ENCODE measurements at places on chromosomes 4 and X.

- DNase-seq: no peak
Observed at GRCh38 chrX:111100191-111100590, 4.2 kb downstream of the PAK3 start.

DNA sequence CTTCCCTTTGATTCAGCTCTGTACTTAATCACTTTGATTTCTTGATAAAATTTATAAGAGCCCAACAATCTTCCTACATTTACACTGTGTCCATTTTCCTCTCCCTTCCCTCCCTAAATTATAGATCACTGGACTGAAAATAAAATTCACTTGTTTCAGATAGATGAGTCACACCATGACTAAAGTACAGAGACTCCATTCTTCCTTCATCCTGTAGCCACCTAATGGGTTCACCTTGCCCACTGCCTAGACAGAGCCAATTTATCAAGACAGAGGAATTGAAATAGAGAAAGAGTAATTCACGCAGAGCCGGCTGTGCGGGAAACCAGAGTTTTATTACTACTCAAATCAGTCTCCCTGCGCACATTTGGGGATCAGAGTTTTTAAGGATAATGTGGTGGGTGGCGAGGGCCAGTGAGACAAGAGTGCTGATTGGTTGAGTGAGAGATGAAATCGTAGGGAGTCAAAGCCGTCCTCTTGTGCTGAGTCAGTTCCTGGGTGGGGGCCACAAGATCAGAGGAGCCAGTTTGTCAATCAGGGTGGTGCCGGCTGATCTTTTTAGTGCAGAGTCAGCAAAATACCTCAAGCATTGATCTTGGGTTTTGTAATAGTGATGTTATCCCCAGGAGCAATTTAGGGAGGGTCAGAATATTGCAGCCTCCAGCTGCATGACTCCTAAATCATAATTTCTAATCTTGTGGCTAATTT, 71.3 kb upstream of the MED14 start:
- no peak for DNase-seq

- DNase-seq: no peak
Observed at GRCh38 chrX:119071381-119071780, 1.4 kb upstream of the CT47C1 start.

- DNase-seq: no peak
Observed at GRCh38 chr4:44661940-44662622, 10.7 kb upstream of the YIPF7 start.

GRCh38 chrX:147945286-147945685, 33.6 kb downstream of the FMR1 start:
- no peak for DNase-seq

- DNase-seq: no peak
Observed at GRCh38 chr4:179028321-179028720, 1586.1 kb upstream of the AGA start.

- no peak for DNase-seq
Observed at GRCh38 chrX:69060631-69061408, 104.4 kb downstream of the PJA1 start.

GRCh38 chr4:2417226-2417764, 1.1 kb downstream of the ZFYVE28 start:
- no peak for DNase-seq

DNA sequence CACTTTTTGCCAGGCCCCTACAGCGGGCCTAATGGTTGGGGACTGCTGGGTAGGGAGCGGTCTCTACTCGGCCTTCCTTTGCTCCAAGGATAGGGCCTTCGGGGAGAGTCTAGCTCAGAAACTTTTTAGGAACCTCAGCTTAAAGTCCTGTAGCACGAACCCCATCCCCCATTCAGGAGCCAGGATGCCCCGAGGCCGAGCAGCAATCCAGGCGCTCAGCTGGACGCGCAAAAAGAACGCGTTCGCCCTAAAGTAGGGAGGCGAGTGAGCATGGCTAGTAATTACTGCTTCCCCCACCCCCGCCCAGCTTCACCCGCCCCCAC, 9.7 kb downstream of the POU4F2 start:
- DNase-seq: no peak

GRCh38 chr4:55340266-55340665, 5.8 kb upstream of the SRD5A3 start:
- DNase-seq: no peak

DNA sequence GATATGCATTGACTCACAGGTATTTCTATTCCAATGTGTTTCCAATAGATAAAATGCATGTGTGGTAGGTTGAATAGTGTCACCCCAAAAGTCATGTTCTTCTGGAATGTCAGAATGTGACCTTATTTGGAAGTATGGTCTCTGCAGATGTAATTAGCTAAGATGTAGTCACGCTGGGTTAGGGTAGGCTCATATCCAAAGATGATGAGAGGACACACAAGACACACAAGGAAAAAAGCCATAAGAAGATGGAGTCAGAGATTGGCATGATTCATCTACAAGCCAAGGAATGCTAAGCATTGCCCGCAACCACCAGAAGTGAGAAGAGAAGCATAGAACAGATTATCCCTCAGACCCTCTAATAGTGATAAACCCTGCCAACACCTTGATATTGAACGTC, 17.5 kb downstream of the ZNF330 start:
- no peak for DNase-seq

GRCh38 chrX:54271664-54272063, 86.2 kb downstream of the WNK3 start:
- no peak for DNase-seq

DNA sequence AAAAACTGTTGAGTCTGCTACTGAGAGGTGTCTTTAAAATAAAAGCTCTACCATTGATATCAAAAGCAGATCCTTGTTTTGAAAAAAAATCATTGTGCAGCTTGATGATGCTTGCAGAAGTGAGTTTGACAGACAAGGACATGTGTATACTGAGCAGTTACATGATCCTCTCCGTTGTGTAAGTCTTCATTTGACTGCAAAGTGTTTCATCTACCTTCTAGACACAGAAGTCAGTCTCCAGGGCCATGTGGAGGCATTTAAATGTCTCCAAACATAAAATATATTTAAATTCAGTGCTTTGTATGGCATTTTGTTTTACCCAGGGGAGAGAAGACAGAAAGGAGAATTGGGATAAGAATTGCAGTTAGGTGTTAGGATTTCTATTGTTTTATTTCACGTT, 107.8 kb upstream of the MYOZ2 start:
- no peak for DNase-seq

- DNase-seq: no peak
Observed at GRCh38 chrX:142204522-142205433, at the start of gene MAGEC2. Gene MAGEC2 (minus strand): TSS chrX:142205290. CDS start chrX:142203987, 1,303 bp downstream.

DNA sequence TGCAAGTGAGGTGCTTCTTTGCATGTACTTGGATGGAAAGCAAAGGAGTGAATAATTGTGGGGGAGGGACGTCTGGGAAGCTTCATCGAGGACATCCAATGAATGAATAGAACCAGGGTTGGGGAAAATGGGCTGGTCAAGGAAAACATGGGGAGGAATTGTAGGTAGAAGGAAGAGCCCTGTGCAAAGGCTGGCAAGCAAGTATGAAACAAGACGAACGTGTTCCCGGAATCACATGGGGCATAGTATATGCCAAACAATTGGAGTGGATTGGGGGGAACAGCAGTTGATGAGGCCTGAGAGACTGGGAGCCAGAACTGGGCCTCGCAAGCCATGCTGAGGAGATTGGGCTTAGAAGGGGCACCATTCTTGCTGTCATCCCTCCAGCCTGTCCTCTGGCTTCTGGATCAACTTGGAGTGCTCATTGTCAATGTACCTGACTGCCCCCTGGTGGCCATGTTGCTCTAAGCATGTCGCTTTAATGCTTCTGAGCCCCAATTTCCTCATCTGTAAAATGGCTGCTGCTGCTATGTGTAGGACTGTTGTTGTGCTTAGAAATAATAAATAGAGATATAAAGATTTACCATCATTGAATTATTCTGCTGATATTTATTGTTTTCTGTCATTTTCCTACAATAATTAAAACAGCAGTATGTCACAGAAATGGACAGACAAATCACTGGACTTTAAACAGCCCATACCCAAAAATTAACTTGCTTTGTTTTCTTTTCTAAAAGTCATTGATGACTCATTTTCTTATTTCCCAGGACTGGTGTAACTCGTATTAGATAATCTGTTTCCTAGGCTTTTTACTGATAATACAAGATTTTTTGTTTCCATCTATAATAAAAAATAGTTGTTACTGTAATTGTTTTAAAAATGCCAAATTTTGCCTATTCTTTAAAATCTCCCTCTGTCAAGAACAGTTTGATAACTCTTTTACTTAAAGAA, 66.4 kb downstream of the JADE3 start:
- peak; percentile 55 for DNase-seq

Measured in DMS 273 treated with DMSO at 0.1 percent for 48 hours (cell line).